ENCODE measurements at places on chromosomes 5 and 9.

- DNase-seq = no peak
Measured at GRCh38 chr9:84169240-84169639, 171.3 kb downstream of the SLC28A3 start.

- DNase-seq = no peak
Measured at GRCh38 chr9:107639426-107639825, 149.9 kb upstream of the KLF4 start.

DNA sequence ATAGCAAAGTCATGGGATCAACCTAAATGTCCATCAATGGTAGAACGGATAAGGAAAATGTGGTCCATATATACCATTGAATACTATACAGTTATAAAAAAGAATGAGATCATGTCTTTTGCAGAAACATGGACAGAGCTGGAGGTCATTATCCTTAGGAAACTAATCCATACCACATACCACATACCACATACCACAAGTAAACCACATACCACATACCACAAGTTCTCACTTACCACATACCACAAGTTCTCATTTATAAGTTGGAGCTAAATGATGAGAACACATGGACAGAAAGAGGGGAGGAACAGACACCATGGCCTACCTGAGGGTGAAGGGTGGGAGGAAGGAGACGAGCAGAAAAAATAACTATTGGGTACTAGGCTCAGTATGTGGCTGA, 154.6 kb upstream of the GHR start:
- DNase-seq = no peak

DNA sequence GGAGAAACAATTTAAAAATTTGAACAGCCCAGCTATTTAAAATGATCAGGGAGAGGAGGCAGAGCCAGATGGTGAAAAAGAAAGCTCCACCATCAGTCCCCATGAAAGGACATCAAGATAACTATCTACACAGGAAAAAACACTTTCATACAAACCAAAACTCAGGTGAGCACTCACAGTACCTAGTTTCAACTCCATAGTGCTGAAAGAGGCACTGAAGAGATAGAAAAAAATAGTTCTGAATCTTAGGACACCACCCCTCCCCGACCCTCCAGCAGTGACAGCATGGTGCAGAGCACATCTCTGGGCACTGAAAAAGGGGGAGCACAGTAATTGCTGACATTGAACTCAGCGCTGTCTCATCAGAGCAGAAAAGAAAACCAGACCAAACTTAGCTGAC, 732.9 kb downstream of the CETN3 start:
- DNase-seq = no peak

GRCh38 chr5:44835693-44836092, 26.9 kb downstream of the MRPS30 start:
- no peak for DNase-seq

DNA sequence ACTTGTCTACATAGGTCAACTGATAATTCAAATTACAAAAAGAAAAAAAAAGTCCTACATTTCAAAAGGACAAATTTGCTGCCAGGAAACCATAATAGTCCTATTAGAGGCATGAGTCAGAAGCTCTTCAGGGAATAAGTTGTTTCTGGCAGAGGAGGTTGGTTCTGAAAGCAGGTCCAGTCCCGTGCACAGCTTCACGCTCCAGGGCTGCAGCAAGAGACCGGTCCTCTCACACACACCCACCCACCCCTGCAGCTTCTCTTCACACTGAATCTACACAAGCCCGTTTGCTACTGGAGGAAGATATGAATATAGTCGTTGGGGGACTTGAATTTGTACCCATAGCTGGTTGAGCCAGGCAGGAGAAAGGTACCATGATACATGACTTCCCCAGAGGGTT, 36.9 kb upstream of the SLC1A3 start:
- DNase-seq = no peak

Measured in nephron progenitor cell (in vitro differentiated cells).